ENCODE measurements at places on chromosomes 5 and 9. TPM values are rescaled to one million over a fixed set of nuclear protein-coding genes. Genes with fewer than 3 reads are reported as not detected.

Gene SELENOP
- total RNA-seq, result 457 TPM

Gene UAP1L1
- total RNA-seq, result 9.1 TPM

Gene PCDH1
- 13.2 TPM for total RNA-seq

Gene PRR7
- 0.82 TPM for total RNA-seq

Gene IFNK
- not detected for total RNA-seq

Gene SHC3
- 14.7 TPM for total RNA-seq
